Right cardiac atrium (tissue), 5 donors: ENCODE measurements at places on chromosomes 11 and 22. TPM values are rescaled to one million over a fixed set of nuclear protein-coding genes. Genes with fewer than 3 reads are reported as not detected.

- peak; percentile 44 for DNase-seq
These were observed 10.7 kb downstream of the CRY2 start for GRCh38 chr11:45857961-45858474.

GRCh38 chr22:20080776-20081654 is 974 bp downstream of the DGCR8 start:
- peak; percentile 80 for DNase-seq

- no peak for DNase-seq
These were observed 757 bp downstream of the RNASEH2C start for GRCh38 chr11:65719871-65720210.

DNA sequence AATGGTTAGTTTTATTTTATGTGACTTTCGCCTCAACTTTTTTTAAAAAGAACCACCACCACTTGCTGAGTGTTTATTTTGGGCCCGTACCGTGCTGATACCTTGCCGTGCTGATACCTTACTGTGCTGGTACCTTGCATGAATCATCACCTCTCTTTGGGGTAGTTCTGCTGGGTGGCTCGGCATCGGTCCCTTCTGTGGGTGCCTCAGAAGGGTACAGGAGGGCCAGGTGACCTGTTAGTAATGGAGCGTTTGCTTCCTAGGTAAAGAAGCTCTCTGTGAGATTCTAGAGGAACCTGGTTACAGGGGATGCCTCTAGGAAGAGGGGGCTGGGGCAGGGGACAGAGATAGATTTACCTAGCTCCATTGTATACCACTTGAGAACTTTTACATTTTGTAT is 17.1 kb downstream of the TOM1 start:
- no peak for DNase-seq

DNA sequence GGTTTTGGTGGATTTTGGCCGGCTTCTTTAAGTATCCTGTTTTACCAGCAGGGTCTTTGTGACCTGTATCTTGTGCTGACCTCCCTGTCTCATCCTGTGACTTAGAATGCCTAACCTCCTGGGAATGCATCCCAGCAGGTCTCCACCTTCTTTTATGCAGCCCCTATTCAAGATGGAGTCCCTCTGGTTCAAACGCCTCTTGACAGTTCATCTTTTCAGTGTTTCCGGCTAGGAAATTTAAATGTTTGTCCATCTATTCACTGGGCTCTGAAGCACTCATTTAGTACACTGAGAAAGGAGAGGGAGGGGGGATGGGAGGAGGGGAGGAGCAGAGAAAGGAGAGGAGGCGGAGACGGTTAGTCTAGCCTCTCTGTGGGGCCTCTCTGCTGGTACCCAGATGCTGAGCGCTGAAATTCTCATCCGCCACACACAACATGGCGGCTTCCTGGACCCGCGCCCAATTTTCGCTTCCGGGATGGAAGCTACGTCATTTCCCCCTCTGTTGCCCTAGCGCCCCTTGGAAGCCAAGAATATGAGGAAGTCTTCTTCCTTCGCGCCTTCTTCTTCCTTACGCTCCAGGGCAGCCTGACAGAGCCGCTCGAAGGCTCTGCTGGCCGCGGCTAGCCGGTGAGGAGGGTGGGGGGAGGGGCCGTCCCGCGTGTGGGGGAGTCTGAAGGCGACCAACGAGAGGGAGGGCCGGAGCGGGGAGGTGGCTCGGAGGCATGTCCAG is 69.0 kb upstream of the SYT13 start:
- DNase-seq: peak; percentile 90

- DNase-seq: no peak
These were observed 119.5 kb downstream of the ENTHD1 start for GRCh38 chr22:39773976-39774539.

DNA sequence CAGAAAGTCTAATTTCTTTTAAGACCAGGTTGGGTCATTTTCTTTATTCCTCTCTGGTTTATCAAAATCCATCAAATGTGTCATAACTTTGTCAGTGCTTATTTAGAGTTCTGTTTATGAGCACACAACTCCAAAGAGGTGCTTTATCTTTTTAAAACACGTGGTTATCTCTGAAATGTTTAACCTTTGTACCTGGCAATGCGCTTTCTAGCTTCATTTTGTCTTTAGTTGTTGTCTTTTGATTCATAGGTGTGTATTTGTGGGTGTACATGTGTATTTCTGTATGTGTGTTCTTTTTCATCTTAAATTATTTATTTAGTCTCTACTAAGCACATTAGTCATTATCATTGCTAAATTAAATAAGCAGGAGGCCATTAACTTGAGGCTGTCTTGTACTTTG is 251.4 kb downstream of the JRKL start:
- DNase-seq: no peak

- DNase-seq: no peak
These were observed 70.8 kb upstream of the PITPNB start for GRCh38 chr22:27989758-27990450.

Gene NAV2
- 8.6 TPM for total RNA-seq

Gene CADM1
- 31.9 TPM for total RNA-seq

Gene SESN3
- total RNA-seq: 15.3 TPM

Gene TRMT112
- total RNA-seq: 102 TPM

Gene SLN
- total RNA-seq: 1,243 TPM
